ENCODE measurements at places on chromosomes 7 and 10. TPM values are rescaled to one million over a fixed set of nuclear protein-coding genes. Genes with fewer than 3 reads are reported as not detected.

DNA sequence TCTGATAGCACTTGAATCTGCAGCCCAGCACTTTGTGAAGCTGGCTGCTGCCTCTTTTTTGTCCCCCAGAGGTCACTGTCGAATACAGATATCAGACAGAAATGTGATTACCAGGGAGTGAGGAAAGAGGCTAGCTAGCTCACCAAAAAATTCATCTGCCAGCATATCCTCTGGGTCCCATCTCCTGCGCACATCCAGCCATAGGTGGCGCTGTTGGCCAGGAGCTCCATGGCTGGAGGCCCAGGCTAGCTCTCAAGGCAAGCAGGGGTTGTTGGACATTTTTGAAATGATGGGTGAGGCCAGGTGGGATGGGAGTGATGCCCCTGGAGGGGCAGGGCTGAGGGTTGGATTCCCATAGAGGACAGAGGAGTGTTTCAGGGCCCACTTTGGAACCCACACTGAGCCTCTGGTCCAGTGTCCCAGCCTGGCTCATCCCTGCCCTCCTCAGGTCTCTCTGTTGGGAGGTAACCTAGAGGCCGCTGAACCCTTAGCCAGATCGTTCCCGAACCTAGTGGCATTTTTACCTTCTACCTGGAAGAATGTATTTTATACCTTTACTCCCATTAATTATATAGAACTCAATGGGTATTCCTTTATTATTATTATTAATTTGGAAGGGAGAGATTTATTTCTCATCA is 14.8 kb downstream of the DPCD start:
- no peak overlapping the region for H3K27ac ChIP-seq
- peak; percentile 74 for DNase-seq

GRCh38 chr10:6507311-6507710 is 72.8 kb downstream of the PRKCQ start:
- no peaks in the 10 kb centered on the region for H3K27me3 ChIP-seq
- H3K27ac ChIP-seq = no peak overlapping the region
- no peak for DNase-seq
- H3K36me3 ChIP-seq = peaks cover 16% of the 10 kb centered on the region
- H3K4me3 ChIP-seq = no peak overlapping the region

GRCh38 chr7:159070431-159071148 is 74.1 kb downstream of the VIPR2 start:
- no peaks in the 10 kb centered on the region for H3K36me3 ChIP-seq
- no peak for DNase-seq
- no peak overlapping the region for H3K4me3 ChIP-seq
- peaks cover 3% of the 10 kb centered on the region for H3K4me1 ChIP-seq
- H3K27me3 ChIP-seq = peaks cover 69% of the 10 kb centered on the region

DNA sequence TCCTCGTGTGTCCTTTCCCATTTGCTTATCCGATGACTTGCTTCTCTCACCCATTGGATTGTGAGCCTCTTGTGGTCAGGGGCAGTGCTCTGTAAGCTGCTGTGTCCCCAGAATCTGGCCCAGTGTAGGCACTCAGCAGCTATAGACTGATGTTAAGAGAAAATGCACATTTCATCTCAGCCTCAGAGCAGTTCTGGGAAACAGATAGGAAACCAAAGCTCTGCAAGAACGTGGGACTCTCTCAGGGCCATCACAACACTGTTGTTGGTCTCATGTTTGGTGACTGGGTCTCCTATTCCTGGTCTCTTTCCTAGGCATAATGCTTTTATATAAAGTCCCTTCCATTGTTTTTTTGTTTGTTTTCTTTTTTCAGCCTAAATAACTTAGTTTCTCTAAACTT is 141.2 kb downstream of the ST7 start:
- no peak overlapping the region for H3K27ac ChIP-seq
- H3K27me3 ChIP-seq = no peaks in the 10 kb centered on the region
- no peak overlapping the region for H3K4me3 ChIP-seq
- peaks cover 22% of the 10 kb centered on the region for H3K36me3 ChIP-seq

GRCh38 chr10:43647576-43647975 is 1.1 kb downstream of the ZNF32 start:
- DNase-seq = no peak
- no peak overlapping the region for H3K27ac ChIP-seq
- peaks cover 30% of the 10 kb centered on the region for H3K36me3 ChIP-seq
- no peaks in the 10 kb centered on the region for H3K27me3 ChIP-seq

DNA sequence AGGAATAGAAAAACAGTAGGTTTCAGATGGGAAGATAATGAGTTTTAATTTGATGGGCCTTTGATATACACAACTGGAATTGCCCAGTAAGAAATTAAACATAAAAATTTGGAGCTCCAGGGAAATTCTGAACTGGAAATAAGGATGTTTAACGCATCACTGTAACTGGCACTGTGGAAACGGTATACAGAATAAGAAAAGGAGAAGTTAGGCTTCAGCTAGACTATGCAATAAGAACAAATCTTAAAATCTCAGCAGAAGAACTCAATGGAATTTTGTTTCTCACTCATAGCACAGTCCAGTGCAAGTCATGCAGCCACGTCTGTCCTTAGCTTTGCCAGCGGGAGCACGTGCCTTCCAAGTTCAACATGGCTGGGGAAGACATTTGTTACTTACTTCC is 52.9 kb upstream of the FGL2 start:
- peaks cover 20% of the 10 kb centered on the region for H3K27me3 ChIP-seq
- no peaks in the 10 kb centered on the region for H3K36me3 ChIP-seq
- H3K4me1 ChIP-seq = no peaks in the 10 kb centered on the region
- no peak overlapping the region for H3K4me3 ChIP-seq
- no peak for DNase-seq

Gene UBN2
- total RNA-seq = 19.5 TPM

DNA sequence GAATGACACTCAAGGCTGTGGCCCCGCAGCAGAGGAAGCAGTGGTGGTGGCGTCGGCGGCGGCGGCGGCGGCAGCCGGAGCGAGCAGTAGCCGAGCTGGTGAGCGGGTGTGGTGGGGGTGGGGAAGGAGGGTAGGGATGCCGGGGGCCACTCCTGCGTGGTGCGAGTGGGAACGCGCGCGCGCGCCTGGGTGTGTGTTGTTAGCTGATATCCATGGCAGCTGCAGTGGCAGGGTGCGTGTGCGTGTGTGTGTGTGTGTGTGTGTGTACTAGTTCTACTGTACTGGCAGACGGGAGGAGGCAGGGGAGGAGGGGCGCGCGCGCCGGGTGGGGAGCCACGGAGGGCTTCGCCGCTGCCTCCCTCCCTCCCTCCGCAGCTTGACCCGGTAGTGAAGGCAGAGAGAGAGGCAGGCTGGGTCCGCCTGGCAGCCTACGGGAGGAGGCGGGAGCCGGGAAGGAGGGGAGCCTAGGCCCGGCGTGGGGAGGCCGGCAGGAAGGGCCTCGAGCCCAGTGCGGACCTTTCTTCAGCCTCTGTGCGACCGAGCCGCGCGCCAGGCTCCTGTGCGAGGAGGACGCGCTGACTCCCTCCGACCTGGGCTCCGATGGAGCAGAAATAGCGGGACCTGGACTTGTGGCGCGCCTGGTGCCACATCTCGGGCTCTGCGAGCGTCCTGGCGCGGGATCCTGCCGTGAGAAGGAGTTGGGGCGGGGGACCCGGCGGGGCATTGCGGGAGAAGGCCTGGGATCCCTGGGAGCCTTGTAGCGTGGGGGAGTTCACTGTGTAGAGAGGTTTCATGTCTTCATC is at the start of gene MAGI2:
Gene MAGI2 (minus strand): TSS at position 110 of the 803 bp plus-strand sequence. CDS start 347 bp downstream, outside the sequence.
- no peaks in the 10 kb centered on the region for H3K4me1 ChIP-seq
- H3K27ac ChIP-seq = no peak within 1 kb of the TSS
- no peak for DNase-seq
- no peaks in the 10 kb centered on the region for H3K27me3 ChIP-seq
- no peaks in the 10 kb centered on the region for H3K36me3 ChIP-seq

Gene GIMAP1
- 0.11 TPM for total RNA-seq

Gene ITPRID1
- not detected for total RNA-seq

DNA sequence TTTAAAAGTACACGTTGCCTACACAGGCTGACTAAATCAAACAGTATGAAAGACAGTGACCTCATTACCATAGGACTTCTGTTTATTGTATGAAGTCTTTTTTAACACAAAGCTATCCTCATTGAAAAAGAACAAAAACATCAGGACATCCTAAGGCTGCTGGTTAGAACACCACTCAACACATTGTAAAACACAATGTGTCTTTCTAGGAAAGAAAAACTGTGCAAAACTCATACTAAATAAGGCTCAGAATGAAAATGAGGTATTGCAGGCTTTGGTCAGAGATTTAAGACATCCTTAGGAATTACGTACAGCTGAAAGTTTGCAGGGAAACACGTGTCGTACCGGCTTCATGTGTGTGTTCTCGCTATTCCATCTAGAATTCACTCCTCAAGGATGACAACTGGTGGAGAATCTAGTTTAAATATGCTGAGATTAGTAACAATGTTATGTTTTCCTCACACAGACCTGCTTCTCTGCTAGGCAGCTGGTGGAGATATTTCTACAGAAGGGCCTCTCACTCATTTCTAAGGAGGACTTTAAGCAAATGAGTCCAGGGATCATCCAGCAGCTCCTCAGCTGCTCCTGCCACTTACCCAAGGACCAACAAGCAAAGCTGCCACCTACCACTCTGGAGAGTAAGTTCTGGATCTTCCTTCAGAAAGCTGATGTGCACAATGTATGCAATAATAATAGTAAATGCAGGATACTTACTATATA is 29.3 kb downstream of the SLC39A12 start:
- no peak overlapping the region for H3K27ac ChIP-seq
- no peak for DNase-seq
- no peaks in the 10 kb centered on the region for H3K36me3 ChIP-seq
- no peaks in the 10 kb centered on the region for H3K27me3 ChIP-seq
- H3K4me3 ChIP-seq = no peak overlapping the region
- H3K4me1 ChIP-seq = no peaks in the 10 kb centered on the region

DNA sequence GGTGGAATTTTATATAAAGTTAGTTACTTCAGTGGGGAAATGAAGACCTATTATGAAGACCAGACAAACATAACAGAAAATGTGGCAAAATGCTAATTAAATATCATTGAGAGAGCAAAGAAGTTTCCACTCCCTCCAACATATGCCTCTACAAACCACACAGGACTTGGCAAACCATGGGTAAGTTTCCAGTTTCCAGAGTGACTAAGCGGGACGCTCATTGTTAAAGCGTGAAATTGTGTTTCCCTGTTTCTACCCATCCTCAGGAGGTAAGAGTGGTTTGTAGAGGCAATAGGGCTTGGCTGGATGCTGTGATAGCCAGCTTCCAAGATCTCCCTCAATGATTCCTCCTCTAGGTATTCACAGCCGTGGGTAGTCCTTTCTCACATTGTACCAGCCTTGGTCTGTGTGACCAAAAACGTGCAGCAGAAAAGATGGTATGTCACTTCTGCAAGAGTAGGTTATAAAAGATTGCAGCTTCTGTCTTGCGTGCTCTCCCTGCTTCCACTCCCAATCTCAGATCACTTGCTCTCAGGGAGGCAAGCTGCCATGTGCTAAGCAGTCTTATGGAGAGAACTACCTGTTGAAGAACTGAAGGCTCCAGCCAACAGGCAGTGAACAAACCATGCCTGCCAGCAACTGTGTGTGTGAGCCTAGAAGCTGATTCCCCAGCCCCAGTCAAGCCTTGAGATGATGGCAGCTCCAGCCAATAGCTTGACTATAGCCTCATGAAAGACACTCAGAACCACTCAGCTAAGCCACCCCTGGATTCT is 35.7 kb downstream of the CBX3 start:
- no peaks in the 10 kb centered on the region for H3K36me3 ChIP-seq
- no peaks in the 10 kb centered on the region for H3K27me3 ChIP-seq
- H3K27ac ChIP-seq = 0 out of 3 replicates have a peak overlapping the region, but pooled peaks have one; percentile 49
- H3K4me1 ChIP-seq = peaks cover 12% of the 10 kb centered on the region
- no peak overlapping the region for H3K4me3 ChIP-seq

Gene DLX5
- total RNA-seq = not detected

DNA sequence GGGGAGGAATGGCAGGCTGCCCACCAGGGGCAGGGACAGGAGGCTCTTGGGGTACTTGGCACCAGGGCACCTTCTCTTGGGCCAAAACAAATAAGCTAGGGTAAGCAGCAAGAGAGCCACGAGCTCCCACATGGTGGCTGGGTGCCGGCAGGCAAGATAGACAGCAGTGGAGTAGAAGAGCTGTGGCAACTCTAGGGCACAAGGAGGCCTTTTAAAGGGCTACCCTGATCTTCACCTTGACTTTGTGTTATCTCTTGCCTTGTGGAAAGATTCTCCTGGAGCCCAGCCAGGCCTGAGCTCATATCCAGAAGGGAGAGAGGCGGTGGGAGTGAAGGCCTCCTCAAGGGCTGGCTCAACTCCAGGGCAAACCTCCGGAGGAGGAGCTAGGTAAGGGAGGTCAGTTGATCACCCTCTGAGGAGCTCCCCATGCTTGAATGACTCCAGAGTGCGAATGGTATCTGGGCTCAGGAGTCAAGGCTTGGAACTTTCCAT is at the start of gene CYP17A1:
Gene CYP17A1 (minus strand): TSS at position 184 of the 492 bp plus-strand sequence. CDS start 52 bp downstream, at position 132.
- no peaks in the 10 kb centered on the region for H3K36me3 ChIP-seq
- H3K4me1 ChIP-seq = peaks cover 9% of the 10 kb centered on the region
- DNase-seq = peak; percentile 32

Gene BEND7
- 8.2 TPM for total RNA-seq

- peaks cover 36% of the 10 kb centered on the region for H3K36me3 ChIP-seq
- peak overlapping the region; percentile 100 for H3K4me3 ChIP-seq
- DNase-seq = no peak
- H3K27me3 ChIP-seq = no peaks in the 10 kb centered on the region
These were observed 759 bp downstream of the NUDT1 start for GRCh38 chr7:2242541-2243429.

DNA sequence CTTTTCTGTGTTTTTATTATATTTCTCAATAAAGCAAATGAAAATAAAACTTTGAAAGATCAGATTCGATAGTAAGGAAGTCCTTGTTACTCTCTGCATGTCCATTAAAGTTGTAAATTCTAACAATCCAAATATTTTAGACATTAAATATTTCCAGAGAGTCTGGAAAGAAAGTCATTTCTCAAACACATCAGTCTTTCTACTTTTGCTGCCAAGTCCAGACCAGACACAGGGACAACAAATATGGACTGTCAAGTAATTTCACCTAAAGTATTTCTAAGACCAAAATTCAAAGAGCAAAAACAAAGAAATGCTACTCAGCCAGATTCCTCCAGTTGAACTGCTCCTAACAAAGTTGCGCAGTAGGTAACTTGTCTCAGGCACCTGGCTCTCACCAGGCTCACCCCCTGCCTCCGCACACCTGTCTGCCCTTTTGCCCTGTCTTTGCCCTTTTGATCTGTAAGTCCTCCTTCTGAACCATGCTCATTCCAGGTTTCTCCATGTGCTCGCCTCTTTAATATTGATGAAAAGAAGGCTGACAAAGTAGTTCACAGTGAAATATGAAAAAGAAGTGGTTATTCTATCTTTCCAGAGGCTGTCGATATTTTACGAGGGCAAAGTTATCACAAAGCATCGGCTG is 300.5 kb downstream of the C7orf25 start:
- no peak overlapping the region for H3K27ac ChIP-seq
- no peak overlapping the region for H3K4me3 ChIP-seq
- H3K27me3 ChIP-seq = no peaks in the 10 kb centered on the region
- no peak for DNase-seq
- H3K4me1 ChIP-seq = no peaks in the 10 kb centered on the region

Measured in K562 (cell line).